ENCODE measurements at places on chromosomes 12 and 14. TPM values are rescaled to one million over a fixed set of nuclear protein-coding genes. Genes with fewer than 3 reads are reported as not detected.

ZNF891 gene
- 2.5 TPM for total RNA-seq

NFATC4 gene
- 87.2 TPM for total RNA-seq

SLC38A4 gene
- 1.0 TPM for total RNA-seq

FSCB gene
- not detected for total RNA-seq

TAS2R31 gene
- 3.3 TPM for total RNA-seq

SLC6A12 gene
- 1.0 TPM for total RNA-seq

GDF3 gene
- total RNA-seq, result not detected

IL26 gene
- total RNA-seq, result not detected

BBS10 gene
- 9.8 TPM for total RNA-seq

LAG3 gene
- total RNA-seq, result 1.2 TPM

KRT77 gene
- not detected for total RNA-seq

DNA sequence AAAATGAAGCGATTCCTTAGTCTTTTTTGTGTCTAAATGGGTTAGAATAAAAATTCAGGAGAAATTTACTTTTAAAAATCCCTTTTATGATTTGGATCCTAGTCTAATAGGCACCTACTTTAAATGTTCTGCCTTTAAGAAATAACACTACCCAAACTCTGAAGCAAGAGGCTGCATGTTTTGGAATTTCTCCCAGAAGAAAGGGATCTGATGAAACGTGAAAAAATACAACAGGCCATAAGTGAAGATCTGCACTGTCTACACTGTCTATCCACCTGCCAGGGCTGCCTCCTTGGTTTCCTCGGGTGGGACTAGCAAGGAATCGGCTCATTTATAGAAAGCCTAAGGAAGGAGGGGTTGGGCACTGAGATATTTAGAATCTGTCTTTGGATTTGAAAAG lies 22.1 kb downstream of the ACVR1B start:
- no peak for DNase-seq

DNA sequence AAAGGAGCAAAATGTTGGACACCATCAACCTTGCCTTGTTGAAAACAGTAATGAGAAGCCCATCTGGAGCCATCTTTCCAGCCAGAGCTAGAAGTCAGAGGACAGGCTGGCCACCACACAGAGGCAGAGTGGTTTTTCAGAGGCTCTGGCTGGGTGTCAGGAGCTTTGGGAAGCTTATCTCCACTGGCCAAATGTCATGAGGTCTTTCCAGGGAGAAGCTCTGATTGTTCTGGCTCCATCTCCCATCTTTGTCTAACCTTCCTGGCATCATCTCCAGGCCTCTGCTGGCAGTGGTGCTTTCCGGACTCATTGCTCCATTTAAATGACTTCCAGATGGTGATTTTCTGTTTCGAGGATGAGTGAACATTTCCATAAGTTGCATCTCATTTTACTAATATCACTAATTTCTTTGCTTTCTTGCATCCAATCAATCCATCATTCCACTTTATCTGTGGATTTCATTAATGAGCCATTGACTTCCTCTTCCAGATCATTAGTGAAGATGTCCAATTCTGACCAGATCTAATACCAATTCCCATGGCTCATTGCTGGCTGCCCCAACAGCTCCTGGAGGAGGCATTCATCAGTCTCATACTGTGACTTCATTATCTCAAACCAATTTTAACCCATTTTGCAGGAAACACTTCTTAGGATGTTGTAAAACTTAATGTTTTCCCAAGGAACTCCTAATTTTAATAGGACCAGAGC lies 35.3 kb upstream of the TMTC1 start:
- peak; percentile 76 for DNase-seq

DNA sequence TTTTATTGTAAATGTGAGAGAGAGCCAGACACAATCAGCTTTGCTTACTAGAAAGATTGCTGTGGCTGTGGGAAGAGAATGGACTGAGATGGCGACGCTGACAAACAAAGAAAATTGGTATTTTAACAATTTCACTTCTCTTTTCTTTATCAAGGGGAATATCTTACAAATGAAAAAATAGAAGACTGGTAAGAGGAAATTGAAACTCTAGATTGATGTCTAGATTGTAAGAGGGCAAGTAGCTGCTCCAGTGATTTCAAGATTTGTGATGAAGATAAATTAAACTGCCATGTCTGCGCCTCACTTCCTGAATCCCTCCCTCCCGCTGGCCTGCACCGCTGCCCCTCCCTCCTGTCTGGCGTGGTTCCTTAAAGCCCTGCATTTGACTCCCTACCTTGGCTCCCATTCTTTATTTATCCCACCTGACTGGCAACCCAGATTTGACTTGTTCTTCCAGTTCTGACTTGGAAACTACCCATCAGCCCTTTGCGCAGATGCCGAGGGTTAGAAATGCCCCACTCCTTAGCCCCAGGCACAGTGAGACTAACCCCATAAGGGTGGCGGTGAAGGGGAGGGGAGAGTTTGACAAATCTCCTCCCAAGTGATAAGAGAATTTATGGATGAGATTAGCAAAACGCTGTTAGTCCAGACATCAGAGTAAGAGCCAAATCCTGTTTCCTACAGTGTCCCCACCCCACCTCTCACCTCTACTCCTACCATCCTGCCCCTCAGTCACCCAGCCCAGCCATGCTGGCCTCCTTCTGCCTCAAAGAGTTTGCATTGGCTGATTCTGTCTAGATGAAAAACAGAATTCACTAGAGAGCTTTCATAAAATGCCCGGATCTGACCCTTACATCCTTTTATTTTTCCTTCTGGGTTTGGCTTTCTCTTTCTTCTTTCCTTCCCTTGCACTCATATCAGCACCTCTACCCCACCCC lies 125.3 kb upstream of the ATF7IP start:
- DNase-seq, result no peak

GRCh38 chr14:40252817-40253447 lies 820.7 kb upstream of the FBXO33 start:
- no peak for DNase-seq

DNA sequence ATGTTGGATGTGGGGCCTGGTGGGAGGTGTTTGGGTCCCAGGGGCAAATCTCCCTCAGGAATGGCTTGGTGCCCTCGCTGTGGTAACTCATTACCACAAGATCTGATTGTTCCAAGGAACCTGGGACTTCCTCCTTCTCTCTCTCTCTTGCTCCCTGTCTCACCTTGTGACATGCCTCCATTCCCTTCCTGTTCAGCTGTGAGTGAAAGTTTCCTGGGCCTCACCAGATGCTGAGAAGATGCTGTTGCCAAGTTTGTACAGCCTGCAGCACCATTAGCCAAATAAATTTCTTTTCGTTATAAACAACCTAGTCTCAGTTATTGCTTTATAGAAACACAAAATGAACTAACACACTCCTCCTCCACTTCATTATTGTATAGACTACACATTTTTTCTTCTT lies 759.8 kb upstream of the MDGA2 start:
- no peak for DNase-seq

- DNase-seq, result no peak
Measured at GRCh38 chr14:50733494-50733893, 65.4 kb upstream of the SAV1 start.

DNA sequence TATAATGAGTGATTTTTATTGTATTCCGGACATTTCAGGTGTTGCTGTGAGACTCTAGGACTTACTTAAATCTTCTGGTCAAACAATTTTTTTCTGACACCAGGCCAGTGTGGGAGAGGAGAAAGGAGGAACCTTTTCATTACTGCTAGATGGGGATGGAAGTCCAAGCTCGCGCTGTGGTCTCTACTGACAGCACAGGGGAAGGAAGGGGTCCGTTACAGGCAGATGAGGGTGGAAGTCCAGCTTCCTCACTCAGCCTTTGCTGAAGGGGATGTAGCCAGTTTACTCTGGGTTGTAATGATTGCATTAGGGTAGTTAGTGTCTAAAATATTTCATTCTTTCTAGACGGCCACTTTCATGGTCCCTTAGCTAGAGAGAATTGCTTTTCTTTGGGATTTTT lies 26.3 kb upstream of the ST8SIA1 start:
- peak; percentile 71 for DNase-seq

DNA sequence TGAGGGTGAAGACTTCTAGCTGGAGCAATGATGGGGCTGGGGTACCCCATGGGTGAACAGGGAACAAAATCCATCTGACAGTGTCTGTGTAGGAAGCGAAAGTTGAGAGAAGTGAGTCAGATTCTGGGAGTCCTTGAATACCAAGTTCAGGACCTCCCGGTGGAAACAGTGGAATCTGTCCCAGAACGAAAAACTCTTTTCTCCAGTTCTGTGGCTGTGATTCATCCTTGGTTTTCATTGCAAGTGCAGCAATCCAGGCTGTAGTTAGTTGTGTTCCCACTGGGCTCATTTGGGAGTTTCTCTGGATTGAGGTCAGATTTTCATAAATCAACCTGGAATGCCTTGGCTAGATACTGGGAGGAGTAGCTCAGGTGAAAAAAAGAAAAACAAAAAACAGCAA lies 120.7 kb downstream of the C12orf75 start:
- DNase-seq, result no peak

DNA sequence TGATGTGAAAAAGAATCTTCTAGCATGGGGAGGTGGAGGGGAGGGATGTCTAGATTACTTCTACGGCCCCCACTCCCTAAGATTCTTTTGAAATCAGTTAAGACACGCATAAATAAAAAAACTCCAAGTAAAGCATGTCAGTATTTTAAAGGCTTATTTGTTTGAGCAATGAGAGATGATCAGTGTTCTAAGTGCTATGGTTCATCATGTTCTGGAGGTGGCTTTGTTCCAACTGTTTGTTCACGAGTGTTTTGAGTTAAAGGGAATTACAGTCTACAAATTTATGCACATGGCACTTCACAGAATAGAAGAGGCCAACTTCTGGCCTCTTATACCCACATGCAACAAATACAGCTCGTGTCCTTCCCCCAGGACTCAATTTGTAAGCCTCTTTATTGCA lies 394.9 kb downstream of the RAD51B start:
- no peak for DNase-seq

- DNase-seq, result no peak
Measured at GRCh38 chr12:88298761-88299242, 156.7 kb downstream of the TMTC3 start.

DNA sequence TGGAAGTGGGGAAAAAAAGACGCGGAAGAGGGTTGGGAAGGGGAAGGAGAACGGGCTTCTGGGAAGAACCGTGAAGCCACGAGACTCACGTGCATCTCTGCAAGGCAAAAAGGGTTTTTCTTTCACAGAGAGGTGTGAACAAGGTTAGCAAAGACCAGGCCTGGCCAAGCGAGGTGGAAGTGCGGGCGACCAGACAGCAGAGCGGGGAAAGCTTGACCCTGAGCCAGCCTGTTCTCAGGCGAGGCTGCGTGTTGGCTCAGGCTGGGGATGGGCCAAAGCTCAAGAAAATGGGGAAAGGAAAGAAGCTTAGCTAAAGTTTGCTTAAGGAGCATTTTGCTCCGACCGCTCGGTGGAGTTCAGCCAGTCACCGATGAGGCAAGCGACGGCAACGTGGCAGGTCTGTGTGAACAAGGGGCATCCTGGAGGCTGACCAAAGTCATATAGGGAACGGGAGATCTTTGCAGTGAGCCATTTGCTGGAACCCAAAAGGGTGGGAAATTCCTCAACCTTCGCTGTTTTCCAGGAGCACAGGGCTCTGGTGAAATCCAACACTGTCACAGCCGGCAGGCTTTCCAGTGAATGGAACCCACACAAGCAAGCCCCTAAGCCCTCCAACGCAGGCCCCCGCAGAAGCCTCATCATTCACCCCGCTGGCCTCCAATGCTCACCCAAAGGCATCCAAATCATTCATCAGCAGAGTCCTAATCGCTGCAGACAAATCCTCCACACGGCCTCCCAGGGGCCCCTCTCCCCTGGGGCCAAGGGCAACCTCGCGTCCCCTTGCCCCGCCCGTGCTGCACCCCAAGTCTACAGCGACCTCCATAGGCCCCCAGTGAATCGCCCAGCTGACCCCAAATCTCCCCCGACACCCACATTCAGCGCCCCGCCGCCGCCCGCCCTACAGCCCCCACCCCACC lies 754 bp downstream of the ZNF605 start:
- no peak for DNase-seq

DNA sequence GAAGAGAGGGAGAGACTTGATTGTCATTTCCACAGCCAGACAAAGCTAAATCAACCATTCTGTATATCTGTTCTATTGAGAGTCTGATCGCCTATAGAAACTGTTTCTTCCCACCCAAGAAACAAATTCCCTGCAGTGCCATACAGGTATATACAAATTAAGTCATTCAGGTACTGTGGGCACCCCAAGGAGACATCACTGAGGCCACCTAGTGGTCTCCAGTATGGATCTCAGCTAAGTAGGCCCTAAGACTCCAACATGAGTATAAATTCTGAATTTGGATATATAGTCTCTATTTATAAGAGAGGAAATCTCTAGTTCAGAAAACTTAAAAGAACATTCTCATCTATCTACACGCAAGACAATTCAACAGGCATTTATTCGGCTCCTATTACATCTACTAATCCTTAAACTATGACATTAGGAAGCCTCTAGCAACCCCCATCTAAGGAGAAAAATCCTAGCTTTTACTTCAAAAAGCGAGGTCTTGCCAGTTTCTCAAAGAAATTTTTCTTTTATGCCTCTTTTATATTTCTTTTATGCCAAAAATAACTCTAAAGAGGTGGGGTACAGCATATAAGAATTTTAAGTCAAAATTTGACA lies 62.6 kb downstream of the DCAF5 start:
- DNase-seq, result no peak

GRCh38 chr14:38187528-38187927 lies 20.2 kb upstream of the SSTR1 start:
- DNase-seq, result no peak

GRCh38 chr12:124795081-124795948 lies 68.3 kb downstream of the SCARB1 start:
- no peak for DNase-seq

DNA sequence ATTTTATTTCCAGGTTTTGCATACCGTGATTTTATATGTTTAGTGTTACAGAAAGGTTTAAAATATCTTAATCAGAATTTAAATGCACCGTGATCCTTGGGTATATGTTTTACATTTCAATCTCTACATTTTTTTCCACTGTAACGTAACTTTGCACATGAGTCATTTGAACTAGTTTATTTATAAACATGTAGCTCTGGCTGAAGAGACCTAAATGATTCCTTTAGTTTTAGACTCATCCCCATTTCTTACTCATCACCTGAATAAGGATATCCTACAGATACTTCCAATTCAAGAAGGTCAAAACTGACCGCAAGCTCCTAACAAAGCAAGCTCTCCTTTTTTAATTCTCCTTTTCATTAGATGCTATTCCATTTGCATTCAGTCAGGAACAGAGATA lies 42.7 kb upstream of the SLC6A15 start:
- no peak for DNase-seq

GRCh38 chr14:24395609-24396582 lies 2.9 kb upstream of the NYNRIN start:
- no peak for DNase-seq

GRCh38 chr14:55245657-55246268 lies 25.5 kb upstream of the FBXO34 start:
- DNase-seq, result no peak

- no peak for DNase-seq
Measured at GRCh38 chr14:103523575-103523954, 935 bp upstream of the CKB start.

DNA sequence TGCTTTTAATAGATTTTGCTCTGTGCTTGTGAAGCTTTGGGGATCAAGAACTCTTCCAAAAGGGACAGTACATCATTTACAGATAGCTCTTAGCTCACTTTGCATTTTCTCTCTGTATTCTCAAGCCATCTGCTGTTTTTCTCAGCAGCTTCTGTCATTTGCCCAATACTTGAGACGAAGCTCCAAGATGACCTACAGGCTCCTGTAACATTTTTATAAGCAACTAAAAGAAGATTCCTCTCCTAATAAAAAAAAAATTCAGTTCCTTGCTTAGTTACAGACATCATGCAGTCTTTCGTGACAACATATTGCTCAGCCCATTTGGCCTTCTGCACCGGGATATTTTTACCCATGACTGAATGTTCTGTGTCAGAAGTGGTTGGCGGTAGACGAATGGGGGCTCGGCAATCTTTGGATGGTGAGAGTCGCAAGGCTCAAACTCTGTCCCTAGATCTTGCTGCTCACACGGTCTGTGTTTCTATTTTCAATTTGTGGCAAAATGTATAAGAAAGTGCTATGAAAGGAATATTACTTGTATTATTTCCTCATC lies 215.6 kb downstream of the FSCB start:
- no peak for DNase-seq
